ENCODE measurements at places on chromosomes 4 and X. TPM values are rescaled to one million over a fixed set of nuclear protein-coding genes. Genes with fewer than 3 reads are reported as not detected.

The PLP1 gene
- total RNA-seq = not detected

GRCh38 chr4:44761306-44761705, 35.0 kb upstream of the GNPDA2 start:
- no peak for DNase-seq
- H3K27me3 ChIP-seq = peaks cover 19% of the 10 kb centered on the region
- no peaks in the 10 kb centered on the region for H3K4me1 ChIP-seq
- no peak overlapping the region for H3K4me3 ChIP-seq
- H3K36me3 ChIP-seq = no peaks in the 10 kb centered on the region

The GABRG1 gene
- not detected for total RNA-seq

DNA sequence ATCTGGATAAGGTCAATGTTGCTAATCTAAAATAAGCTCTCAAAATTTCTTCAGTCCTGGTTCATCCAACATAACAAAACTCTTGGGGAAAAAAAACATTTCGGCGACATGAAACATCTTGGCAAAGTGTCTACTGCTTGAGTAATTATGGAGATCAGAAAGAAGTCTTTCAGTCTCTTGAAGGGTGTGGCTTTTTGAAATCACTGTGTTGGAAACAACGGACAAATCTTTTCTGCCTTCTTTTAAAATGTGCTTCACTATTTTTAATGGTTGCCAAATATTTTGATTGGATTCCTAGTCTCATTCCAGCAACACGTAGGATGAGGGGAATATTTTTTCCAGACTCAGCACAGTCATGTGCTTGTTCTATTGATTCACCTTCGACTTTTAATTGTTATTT, 138.6 kb downstream of the KLHL8 start:
- H3K4me1 ChIP-seq = peaks cover 24% of the 10 kb centered on the region
- H3K27ac ChIP-seq = no peak overlapping the region
- no peak for DNase-seq
- no peaks in the 10 kb centered on the region for H3K27me3 ChIP-seq

DNA sequence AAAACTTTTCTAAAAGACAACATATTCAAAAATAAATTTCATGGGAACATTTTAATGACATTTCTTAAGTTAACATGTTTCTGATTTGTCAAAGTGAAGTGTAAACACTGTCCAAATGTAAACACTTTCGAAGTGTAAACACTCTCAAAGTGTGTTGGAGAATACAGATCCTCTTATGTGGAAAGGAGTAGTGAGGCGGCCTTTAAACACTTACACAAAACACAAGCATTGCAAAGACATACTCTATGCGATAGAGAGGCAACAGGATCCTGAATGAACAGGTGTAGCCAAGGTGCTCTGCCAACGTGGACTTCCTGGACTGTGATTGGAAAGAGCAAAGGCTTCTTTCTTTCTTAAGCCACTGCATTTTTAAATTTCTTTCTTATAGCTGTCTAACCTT, 62.7 kb upstream of the PGM2 start:
- DNase-seq = no peak
- peaks cover 15% of the 10 kb centered on the region for H3K4me1 ChIP-seq
- no peaks in the 10 kb centered on the region for H3K36me3 ChIP-seq
- no peak overlapping the region for H3K4me3 ChIP-seq
- no peak overlapping the region for H3K27ac ChIP-seq

The HOPX gene
- 58.7 TPM for total RNA-seq

GRCh38 chrX:12970691-12971202, 4.2 kb upstream of the TMSB4X start:
- H3K27me3 ChIP-seq = no peaks in the 10 kb centered on the region
- peaks cover 31% of the 10 kb centered on the region for H3K4me1 ChIP-seq
- H3K27ac ChIP-seq = peak overlapping the region; percentile 97
- H3K4me3 ChIP-seq = peak overlapping the region; percentile 91
- peak; percentile 68 for DNase-seq

The NXF2 gene
- not detected for total RNA-seq

- peaks cover 12% of the 10 kb centered on the region for H3K27me3 ChIP-seq
- H3K27ac ChIP-seq = no peak overlapping the region
- H3K4me1 ChIP-seq = peaks cover under 1% of the 10 kb centered on the region
- DNase-seq = no peak
These were observed 7.9 kb upstream of the CLDN24 start for GRCh38 chr4:183329954-183330742.

The PNMA6F gene
- total RNA-seq = not detected

DNA sequence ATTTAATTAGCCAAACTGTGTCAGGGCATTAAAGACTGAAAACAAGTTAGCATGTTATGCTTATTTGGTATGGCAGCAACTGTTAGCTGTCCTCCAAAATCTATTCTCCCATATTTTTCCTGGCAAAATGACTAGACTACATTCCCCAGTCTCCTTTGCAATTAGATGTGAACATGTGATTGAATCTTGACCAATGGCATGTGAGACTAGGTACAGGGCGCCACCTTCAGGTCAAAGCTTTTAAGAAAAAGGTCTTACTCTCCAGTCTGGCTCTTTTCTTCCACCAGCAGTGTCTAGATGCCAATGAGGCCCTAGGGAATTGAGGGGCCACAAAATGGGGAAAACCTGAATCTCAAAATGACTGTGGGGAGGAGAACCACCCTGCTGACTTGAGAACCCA, 408.2 kb downstream of the SMARCA1 start:
- DNase-seq = peak; percentile 46
- H3K36me3 ChIP-seq = no peaks in the 10 kb centered on the region
- no peaks in the 10 kb centered on the region for H3K4me1 ChIP-seq
- no peak overlapping the region for H3K27ac ChIP-seq
- no peak overlapping the region for H3K4me3 ChIP-seq

- H3K27ac ChIP-seq = no peak overlapping the region
- H3K4me1 ChIP-seq = no peaks in the 10 kb centered on the region
- no peak overlapping the region for H3K4me3 ChIP-seq
These were observed 3.2 kb upstream of the IL1RAPL1 start for GRCh38 chrX:28584025-28584424.

DNA sequence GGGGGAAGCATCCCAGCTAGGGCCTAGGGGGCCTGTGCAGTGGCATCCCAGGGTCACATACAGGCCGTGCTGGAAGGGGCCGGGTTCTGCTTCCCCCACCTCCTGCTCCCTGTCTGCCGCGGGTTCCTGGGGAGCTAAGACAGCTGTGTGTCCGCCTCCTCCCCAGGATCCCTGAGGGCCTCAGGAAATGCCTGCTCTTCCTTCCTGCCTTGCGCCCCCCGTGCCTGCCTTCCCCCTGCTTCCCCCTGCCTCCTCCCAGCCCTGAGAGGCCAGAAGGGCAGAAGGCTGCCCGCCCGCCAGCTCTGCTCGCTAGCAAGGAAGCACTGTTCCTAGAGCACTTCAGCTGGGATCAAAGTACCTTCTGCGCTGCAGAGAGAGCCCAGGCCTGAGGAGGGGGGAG, 2.9 kb upstream of the BGN start:
- H3K4me1 ChIP-seq = no peaks in the 10 kb centered on the region
- no peaks in the 10 kb centered on the region for H3K27me3 ChIP-seq
- DNase-seq = no peak
- H3K27ac ChIP-seq = no peak overlapping the region
- H3K36me3 ChIP-seq = no peaks in the 10 kb centered on the region
- H3K4me3 ChIP-seq = no peak overlapping the region

DNA sequence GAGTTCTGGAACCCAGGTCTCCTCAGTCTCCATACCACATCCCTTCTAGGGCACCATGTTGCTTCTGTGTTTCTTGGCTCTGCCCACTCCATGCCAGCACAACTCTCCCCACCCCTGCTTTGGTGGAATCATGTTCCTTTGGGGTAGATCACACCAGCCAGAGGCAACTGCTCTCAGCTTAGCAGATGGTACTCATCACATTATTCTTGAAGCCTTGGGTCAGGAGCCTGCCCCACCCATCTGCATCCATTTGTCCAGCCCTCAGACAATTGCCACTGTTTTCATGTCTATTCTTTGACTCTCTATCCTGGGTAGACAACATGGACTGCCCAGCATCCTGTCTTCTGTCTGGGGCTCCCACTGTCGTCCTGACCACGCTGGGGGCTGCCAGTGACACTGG, 147.6 kb downstream of the PTTG2 start:
- peaks cover 18% of the 10 kb centered on the region for H3K36me3 ChIP-seq
- no peak overlapping the region for H3K4me3 ChIP-seq
- no peaks in the 10 kb centered on the region for H3K27me3 ChIP-seq
- DNase-seq = no peak

The DOK7 gene
- total RNA-seq = not detected

GRCh38 chrX:103386332-103386731, 10.0 kb downstream of the BEX3 start:
- no peak overlapping the region for H3K27ac ChIP-seq
- H3K4me3 ChIP-seq = no peak overlapping the region
- H3K36me3 ChIP-seq = no peaks in the 10 kb centered on the region

The PAGE1 gene
- not detected for total RNA-seq

DNA sequence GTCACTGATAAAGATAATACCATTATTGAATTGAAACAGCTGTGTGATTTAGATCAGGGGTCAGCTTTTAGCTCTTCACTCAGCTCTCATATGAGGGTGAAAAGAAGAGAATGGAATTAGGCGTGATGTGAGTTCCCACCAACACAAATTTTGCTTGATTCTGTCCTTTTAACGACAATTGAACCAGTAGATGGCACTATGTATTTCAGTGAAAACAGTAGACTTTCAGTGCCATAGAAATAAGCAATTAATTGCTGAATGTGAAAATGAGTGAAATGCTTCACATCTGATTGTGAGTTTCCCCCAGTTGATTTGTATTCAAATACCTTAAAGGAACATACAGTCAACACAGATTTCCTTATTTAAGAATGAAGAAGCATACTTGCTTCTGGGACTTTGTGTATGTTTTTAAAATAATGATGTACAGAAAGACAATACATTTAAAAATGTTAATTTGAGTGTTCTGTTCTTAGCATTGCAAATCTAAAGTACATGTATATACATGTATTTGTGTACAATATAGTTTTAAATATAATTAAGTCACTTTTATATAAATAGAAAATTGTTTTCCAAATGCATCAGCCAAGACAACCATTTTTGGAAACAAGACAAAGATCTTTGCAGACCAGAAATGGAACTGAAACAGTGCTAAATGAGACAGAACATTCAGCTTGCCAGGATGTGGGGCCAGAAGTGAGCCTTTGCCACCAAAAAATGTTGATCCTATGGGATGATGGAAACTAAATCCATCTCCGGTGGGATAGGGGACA, 178.8 kb downstream of the SNCA start:
- H3K4me3 ChIP-seq = no peak overlapping the region
- no peaks in the 10 kb centered on the region for H3K27me3 ChIP-seq
- DNase-seq = no peak
- H3K4me1 ChIP-seq = no peaks in the 10 kb centered on the region
- no peaks in the 10 kb centered on the region for H3K36me3 ChIP-seq

GRCh38 chrX:31092476-31092875, 20.6 kb upstream of the FTHL17 start:
- no peak for DNase-seq
- H3K4me3 ChIP-seq = no peak overlapping the region
- no peaks in the 10 kb centered on the region for H3K36me3 ChIP-seq
- H3K4me1 ChIP-seq = no peaks in the 10 kb centered on the region

The AGTR2 gene
- not detected for total RNA-seq

DNA sequence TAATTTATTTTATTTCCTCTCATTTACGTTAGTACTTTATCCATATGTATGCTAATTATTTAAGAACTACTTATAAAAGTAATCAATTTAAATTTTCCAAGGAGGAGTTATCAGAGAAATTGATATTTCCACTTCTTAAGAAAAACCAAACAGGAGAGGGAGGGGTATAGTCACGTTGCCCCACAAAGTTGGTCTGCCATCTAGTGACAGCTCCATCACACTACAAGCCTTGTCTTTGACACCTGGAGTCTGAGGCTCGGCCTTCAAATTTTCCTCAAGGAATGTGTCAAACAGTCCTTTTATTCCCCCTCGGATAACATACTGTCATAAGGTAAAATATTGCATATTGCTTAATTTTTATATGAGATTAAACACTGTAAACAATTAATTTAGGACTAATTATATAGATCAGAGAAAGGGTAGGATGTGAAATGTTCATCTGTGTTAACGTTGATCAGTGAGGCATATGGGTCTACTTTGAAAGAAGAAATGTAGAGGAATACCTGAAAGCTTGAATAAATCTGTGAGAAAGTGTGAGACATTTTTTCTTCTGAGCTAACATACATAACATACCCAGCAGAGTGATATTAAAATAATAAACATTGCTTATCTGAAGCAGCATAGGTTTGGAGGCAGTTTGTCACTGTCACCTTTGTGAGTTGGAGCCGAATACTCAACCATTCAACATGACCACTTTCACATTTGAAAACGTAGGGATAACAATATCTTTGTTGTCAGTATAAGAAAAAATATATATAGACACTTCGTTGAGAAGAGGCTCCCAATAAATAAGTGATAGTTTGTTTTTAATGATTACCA, 114.4 kb downstream of the GLRA3 start:
- peaks cover 7% of the 10 kb centered on the region for H3K27me3 ChIP-seq
- no peaks in the 10 kb centered on the region for H3K36me3 ChIP-seq
- H3K27ac ChIP-seq = no peak overlapping the region
- H3K4me1 ChIP-seq = no peaks in the 10 kb centered on the region
- peak; percentile 24 for DNase-seq
- no peak overlapping the region for H3K4me3 ChIP-seq

DNA sequence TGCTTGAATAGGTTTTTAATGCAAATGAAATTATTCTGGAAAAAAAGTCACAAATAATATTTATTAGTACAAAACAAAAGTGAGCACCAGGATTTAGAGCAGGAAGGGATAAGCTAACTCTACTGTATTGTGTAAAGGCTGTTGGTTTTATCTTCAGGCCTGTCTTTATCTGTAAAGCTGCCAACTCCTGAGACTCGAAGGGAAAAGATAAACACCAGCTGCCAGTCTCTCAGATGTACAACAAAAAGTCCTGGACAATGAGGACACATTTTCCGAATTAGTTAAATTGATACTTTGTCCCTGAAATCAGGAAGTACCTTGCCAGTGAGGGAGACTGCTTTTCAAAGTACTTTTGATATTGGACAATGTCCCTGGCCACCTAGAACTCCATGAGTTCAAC, 8.8 kb downstream of the DDX60 start:
- no peak for DNase-seq
- H3K36me3 ChIP-seq = peaks cover 25% of the 10 kb centered on the region
- no peak overlapping the region for H3K27ac ChIP-seq
- H3K4me1 ChIP-seq = peaks cover 22% of the 10 kb centered on the region
- no peaks in the 10 kb centered on the region for H3K27me3 ChIP-seq

The HEPH gene
- not detected for total RNA-seq

GRCh38 chr4:153452658-153453378, 13.3 kb upstream of the TMEM131L start:
- no peak overlapping the region for H3K4me3 ChIP-seq
- H3K36me3 ChIP-seq = no peaks in the 10 kb centered on the region
- DNase-seq = no peak
- H3K27me3 ChIP-seq = no peaks in the 10 kb centered on the region
- peaks cover 14% of the 10 kb centered on the region for H3K4me1 ChIP-seq
- H3K27ac ChIP-seq = no peak overlapping the region

DNA sequence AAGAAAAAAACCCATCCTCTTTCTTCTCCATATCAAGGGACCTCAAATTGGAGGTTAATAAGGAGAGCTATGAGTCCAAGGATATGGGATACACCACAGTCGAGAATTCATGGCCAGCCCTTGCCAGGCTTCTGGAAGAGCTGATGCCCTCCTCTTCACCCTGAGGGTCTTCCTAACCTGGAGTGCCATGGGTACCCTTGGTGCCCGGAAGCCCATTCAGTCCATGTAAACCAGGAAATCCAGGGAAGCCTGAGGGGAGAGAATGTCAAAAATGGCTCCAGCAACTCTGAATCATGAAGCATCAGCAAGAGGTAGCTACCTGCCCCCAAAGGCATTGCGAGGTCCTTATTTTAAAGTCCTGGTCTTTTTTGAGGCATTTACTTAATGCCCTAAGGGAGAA, 78.2 kb downstream of the ATG4A start:
- no peak overlapping the region for H3K4me3 ChIP-seq
- H3K4me1 ChIP-seq = no peaks in the 10 kb centered on the region
- H3K27ac ChIP-seq = no peak overlapping the region
- DNase-seq = no peak
